ENCODE measurements at places on chromosomes 11 and 22. TPM values are rescaled to one million over a fixed set of nuclear protein-coding genes. Genes with fewer than 3 reads are reported as not detected.

DNA sequence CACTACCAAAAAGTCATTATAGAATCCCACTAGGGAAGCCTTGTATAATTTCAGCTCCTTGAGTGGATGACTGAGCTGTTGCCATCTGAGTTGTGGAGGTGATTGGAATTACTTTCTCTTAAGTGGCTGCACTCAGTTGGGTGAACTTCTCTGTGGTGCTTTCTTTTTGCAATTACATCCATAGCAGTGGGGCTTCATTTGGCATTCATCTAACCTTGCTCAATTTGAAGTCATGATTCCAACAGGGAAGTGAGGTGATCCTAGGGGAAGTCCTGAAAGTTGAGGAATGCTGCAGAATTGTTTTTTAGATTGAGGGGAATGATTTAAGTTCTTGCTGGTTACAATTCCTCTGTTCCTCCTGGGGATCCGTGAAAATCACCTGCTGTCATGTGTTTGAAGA, 39.6 kb downstream of the ARHGAP42 start:
- DNase-seq: no peak

The OR5P2 gene
- not detected for total RNA-seq

DNA sequence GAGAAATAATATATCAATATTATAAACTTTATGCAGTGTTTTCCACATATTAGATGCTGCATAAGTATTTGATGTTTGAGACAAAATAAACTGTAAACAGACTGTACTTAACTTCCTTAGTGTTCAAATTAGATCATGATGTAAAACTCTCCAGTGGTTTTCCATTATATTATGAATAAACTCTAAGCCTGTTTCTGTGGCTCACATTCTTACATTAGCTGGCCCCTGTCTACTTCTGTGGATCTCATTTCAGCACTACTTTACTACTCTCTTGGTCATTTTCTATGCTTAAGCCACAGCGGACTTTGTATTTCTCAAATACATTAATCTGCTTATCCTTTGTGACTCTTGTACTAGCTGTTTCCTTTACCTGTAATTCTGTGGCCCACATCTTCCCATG, 55.6 kb downstream of the ARHGEF12 start:
- no peak for DNase-seq

DNA sequence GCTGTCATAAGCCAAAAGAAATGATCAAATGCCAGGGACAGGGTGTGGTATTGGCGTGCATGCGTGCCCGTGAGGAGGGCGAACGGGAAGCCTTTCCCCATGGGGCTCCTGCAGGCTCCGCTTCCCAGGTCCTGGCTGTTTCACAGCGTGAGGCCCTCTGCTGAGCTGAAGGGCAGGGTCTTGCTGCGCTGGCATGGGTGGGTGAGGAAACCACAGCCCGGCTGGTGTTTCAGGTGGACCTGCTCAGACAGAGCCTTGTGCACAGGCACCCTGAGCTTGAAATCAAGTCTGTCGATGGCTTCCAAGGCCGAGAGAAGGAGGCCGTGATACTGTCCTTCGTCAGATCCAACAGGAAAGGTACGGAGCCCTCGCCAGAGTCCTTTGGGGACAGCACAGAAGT, 31.4 kb downstream of the IGHMBP2 start:
- no peak for DNase-seq

The FGF19 gene
- total RNA-seq: not detected

The KCNJ5 gene
- not detected for total RNA-seq

- no peak for DNase-seq
Measured at GRCh38 chr11:2214527-2215229, 43.1 kb upstream of the TH start.

DNA sequence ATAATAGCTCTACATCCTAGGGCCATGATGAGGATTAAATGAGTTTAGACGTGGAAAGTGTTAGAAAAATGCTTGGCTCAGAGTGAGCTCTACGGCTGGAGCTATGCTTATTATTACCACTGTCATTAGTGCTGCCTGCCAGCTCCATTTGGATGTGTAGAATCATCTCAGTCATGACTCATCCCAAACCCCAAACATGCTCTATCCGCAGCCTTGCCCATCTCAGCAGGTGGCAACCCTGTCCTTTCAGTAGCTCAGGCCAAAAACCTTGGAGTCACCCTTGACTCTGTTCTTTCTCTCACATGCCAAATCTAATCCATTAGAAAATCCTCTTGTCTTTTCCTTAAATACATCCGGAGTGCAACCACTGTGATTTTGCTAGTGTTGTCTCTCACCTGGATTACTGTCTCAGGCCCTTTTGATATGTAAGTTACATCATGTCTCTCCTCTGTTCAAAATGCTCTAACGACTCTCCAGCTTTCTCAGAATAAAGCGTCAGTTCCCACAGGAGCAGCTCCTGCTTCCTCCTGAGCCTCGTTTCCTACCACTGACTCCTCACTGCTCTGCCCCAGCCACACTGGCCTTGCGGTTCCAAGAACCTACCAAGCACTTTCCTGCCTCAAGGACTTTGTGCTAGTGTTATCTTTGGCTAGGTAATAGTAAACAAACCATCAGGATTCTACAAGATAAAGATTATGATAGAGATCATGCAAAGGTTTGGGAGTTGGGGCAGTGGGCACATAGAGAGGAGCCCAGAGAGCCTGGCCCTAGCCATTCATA, 10.5 kb upstream of the CHRM1 start:
- DNase-seq: peak; percentile 79

GRCh38 chr11:36763187-36763586, 165.2 kb upstream of the RAG2 start:
- DNase-seq: no peak

DNA sequence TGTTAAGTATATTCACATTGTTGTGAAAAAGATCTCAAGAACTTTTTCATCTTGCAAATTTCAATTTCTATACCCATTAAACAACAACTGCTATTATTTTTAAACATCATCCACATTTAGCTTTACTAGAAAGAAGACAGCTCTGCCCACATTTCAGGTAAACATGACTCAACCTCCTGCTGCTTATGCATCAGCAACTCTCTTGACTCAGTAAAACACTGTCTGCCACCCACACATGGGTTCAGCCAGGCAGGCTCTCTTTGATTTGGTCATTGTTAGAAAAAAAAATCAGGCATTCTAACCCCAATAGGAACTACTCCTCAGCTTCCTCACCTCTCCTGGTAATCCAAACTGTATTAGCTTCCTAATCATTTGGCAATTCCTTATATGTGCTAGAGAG, 5.1 kb upstream of the ENDOD1 start:
- DNase-seq: peak; percentile 79

The IGSF22 gene
- total RNA-seq: not detected

GRCh38 chr11:122287401-122287800, 171.4 kb upstream of the BLID start:
- no peak for DNase-seq

DNA sequence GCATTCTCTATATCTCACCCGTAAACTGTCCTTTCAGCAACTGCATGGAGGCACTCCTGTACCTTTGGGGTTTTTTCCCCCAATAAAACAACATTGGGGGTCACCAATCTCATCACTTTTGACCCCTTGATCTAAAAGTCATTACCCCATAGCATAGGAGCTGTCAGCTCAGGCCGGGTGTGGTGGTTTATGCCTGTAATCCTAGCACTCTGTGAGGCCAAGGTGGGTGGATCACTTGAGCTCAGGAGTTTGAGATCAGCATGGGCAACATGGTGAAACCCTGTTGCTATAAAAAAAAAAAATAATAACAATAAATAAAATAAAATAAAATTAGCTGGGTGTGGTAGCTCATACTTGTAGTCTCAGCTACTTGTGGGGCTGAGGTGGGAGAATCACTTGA, 17.1 kb upstream of the GDPD4 start:
- DNase-seq: no peak

The RNF121 gene
- total RNA-seq: 27.8 TPM

- no peak for DNase-seq
Measured at GRCh38 chr11:396948-397548, 3.0 kb downstream of the PKP3 start.

The TRPT1 gene
- total RNA-seq: 31.3 TPM

- DNase-seq: no peak
Measured at GRCh38 chr11:120089036-120090001, 48.6 kb downstream of the TRIM29 start.

The MS4A4A gene
- not detected for total RNA-seq

- DNase-seq: no peak
Measured at GRCh38 chr11:95592471-95592870, 197.1 kb downstream of the FAM76B start.

DNA sequence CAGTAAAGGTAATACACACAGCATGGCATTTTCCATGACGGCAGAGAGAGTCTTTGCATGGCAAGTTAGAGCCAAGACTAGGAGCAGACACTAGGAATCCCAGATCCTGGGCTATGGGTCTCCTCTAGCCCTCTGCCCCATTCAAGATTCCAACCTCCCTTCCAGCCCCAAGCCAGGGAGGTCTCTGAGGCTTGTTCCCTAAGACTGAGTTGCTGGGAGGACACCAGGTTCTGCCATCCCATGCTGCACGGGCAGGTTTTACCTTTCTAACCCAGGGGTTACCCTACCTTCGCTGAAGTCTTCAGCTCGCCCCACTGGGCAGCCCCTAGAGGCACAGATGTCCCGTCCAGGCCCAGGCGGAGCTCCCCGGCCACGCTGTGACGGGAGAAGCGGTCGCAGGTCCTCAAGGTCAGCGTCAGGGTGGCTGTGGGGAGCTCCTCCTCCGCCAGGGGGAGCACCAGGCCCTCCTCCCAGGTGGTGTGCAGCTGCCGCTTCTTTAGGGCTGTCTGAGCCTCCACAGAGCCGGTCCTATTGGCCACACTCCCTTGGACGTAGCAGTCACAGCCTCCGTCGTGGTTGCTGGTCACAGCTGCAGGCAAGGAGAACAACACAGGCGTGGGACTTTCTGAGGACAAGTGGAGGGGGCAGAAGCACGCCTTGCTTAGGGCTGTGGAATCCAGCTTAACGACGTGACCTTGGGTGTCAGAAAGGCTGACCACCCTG, 33.8 kb downstream of the SYT13 start:
- peak; percentile 73 for DNase-seq

GRCh38 chr22:42152661-42153270, 22.2 kb upstream of the CYP2D6 start:
- DNase-seq: no peak

- no peak for DNase-seq
Measured at GRCh38 chr11:72788241-72788640, 5.6 kb downstream of the STARD10 start.

DNA sequence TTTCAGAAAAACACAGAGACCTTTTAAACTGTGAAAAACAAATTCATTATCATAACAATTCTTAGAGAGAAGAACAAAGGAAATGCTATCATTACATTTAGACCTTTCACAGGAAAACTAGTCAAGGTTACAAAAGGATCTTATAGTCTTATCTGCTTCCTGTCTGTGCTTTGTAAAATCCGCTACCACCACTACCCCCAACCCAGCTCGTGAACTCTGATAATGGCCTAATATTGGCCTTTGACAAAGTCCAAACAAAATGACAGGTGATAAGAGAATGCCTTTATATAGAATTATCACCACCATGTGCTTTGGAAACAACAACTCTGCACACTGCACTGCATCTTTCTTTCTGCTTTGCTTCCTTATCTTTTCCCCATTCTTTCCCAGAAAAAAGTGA, 272.5 kb downstream of the SBF2 start:
- no peak for DNase-seq

The YPEL4 gene
- not detected for total RNA-seq

The DRAP1 gene
- total RNA-seq: 162 TPM

GRCh38 chr22:17366830-17367229, 2.4 kb upstream of the CECR2 start:
- DNase-seq: no peak

DNA sequence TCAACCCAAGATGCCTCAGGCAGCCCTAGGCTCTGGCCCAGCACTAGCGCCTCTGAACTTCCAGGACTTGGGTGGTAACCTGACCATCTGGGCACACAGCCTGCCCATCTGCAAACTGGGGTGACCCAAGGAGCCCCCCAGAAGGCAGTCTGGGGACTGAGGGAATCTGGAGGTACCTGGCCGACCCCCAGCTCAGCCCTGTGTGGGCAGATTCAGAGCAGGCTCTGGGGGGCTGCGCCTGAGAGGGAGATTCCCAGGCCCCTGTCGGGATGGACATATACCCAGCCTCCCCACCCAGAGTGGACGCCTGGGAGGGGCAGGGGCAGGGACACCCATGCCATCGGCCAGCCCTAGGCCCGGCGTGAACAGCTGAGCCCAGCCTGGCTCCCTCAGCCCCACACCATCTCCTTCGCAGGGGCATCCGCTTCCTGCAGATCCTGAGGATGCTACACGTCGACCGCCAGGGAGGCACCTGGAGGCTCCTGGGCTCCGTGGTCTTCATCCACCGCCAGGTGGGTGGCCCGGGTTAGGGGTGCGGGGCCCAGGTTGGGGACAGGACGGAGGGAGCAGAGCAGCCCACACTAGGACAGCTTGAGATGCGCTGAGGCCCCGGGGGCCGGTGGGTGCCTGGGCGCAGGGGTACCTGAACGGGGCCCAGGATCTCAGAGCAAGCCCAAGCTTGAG, 126.9 kb downstream of the KCNQ1 start:
- DNase-seq: no peak

DNA sequence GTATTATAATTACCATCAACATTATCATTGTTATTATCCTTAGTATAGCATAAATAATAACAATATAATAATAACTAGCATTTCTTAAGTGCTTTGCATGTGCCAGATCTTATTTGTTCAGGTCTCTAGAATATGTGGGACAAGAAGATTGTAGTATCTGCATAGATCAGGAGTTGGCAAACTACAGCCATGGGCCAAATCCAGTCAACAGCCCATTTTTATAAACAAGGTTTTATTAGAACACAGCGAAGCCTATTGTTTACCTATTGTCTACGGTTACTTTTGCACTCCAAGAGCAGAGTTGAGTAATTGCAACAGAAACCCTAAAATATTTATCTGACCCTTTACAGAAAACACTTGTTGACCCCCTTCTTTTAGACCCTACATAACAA, 81.4 kb downstream of the SLC1A2 start:
- no peak for DNase-seq

- DNase-seq: no peak
Measured at GRCh38 chr11:69108559-69108958, 47.2 kb upstream of the SMIM38 start.

DNA sequence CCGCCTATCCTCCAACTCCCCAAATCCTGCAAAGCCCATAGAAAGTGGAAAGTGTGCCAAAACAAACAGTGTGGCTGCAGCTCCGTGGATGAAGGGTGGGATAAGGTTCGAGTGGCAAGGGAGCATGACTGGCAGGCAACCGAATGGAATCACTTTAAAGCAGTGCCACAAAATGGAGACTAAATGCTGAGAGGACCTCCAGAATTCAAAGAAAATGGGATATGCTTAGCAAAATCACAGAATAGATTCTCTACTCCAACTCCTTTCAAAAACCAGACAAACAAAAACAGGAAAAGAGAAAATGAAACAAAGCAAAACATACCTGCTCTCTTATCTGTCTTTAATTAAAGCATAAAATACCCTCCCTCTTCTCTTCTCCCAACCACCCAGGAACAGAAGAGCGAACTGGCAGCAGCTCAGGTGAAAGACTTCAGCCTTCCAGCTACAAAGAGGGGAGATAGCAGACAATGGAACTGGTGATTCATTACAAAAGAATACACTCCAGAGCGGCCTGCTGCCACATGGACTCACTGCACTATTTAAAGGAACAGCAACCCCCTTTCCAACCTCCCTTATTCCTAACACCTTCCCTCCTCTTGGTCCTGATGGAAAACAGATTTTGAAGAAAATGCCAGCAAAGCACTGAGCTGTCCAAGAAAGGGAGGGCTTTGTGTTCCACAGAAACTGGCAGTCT, 118.5 kb downstream of the APOL5 start:
- DNase-seq: peak; percentile 89

- no peak for DNase-seq
Measured at GRCh38 chr11:110711776-110712658, at the start of gene ARHGAP20. Gene ARHGAP20 (minus strand): TSS chr11:110712437. CDS start chr11:110712231, 206 bp downstream.

Data from MCF 10A (cell line).